Posterior cingulate gyrus (tissue), 11 donors: ENCODE measurements at places on chromosomes 16 and 17.

- no peak for DNase-seq
Measured at GRCh38 chr17:48770954-48771353, 42.4 kb upstream of the HOXB13 start.

DNA sequence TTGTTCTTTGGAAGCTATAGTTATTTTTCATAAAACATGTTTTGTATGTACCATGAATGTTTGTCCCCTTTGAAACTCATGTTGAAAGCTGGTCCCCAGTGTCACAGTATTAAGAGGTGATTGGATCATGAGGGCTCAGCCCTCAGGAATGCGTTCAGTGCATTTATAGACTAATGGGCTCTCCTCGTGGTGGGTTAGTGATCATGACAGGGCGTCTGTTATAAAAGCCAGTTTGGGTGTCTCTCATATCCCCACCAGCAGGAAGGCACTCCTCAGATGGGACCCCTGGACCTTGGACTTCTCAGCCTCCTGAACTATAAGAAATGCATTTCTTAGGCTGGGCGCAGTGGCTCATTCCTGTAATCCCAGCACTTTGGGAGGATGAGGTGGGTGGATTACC is 10.4 kb downstream of the BANP start:
- DNase-seq = no peak

DNA sequence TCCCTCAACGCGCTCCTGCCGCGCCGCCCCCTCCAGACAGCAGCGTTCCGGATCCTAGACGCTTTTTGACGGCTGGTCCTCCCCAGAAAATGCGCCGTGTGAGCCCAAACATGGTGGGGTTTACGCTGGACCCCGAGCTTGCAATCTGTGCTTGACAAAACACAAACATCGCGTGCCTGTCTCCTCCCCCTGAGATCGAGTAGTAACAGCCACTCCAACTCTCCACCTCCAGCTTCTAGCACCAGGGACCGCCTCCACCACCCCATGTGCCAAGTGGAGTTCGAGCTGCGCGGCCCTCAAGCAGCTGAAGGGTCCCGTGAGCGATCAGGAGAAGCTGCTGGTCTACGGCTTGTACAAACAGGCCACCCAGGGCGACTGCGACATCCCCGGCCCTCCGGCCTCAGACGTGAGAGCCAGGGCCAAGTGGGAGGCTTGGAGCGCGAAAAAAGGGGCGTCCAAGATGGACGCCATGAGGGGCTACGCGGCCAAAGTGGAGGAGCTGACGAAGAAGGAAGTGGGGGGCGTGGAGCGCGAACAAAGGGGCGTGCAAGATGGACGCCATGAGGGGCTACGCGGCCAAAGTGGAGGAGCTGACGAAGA is 656 bp upstream of the GEMIN4 start:
- DNase-seq = no peak

GRCh38 chr16:83994087-83994486 is 26.0 kb downstream of the NECAB2 start:
- DNase-seq = no peak

DNA sequence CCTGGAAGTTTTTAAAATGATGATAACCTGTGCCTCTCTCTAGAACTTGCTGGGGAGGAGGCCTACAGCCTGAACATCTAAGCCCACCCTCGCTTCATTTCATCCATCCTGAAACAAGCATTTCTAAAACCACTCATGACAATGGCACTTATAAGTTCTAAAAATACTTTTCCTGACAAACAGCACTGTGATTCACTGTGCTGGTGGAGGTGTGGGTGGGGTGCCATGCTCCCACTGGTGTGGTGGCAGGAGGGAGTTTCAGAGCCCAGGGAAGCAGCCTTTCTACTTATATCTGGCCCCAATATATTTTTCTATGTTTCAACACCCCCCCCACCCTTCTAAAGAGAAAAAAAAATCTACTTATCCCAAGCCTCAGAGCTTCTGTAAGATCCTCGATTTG is 52.6 kb downstream of the RAB11FIP4 start:
- DNase-seq = no peak

- DNase-seq = no peak
Measured at GRCh38 chr16:50809561-50809960, 67.7 kb downstream of the CYLD start.

DNA sequence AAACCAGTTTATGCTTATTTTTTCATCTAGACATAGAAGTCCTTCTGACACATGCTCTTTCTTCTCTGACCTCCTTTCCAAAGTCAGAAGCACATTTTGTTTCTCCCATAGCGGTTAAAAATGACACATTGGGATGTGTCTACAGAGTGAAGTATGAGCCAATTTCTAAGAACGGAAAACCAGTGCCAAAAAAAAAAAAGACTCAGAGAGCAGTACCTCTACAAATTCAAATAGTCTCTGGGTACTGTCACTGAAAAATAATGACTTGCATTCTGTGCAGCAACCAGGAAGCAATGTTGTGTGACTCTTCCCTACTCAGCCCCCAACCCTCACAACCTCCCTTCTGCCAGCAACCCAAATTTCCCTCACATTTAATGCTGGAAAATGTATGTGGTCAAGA is 145.5 kb upstream of the PMFBP1 start:
- no peak for DNase-seq

DNA sequence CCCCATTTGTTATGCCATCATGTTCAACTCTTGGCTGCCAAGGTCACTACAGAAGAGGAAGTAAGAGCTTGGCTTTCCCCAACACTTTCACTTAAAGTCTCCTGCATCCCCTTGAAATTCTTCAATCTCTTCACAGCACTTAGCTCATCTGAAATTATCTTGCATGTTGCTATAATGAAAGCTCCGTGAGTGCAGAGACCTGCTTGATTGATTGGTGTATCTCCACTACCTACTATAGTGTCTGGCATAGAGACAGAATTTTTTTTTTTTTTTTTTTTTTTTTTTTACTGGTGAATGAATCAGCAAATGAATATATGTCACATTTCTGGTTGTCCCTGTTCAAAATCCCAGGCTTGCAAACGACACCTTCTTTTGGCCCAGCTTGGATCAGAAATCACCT is 1.9 kb upstream of the SDR42E1 start:
- no peak for DNase-seq

GRCh38 chr17:81672504-81672903 is 6.0 kb downstream of the CCDC137 start:
- no peak for DNase-seq

DNA sequence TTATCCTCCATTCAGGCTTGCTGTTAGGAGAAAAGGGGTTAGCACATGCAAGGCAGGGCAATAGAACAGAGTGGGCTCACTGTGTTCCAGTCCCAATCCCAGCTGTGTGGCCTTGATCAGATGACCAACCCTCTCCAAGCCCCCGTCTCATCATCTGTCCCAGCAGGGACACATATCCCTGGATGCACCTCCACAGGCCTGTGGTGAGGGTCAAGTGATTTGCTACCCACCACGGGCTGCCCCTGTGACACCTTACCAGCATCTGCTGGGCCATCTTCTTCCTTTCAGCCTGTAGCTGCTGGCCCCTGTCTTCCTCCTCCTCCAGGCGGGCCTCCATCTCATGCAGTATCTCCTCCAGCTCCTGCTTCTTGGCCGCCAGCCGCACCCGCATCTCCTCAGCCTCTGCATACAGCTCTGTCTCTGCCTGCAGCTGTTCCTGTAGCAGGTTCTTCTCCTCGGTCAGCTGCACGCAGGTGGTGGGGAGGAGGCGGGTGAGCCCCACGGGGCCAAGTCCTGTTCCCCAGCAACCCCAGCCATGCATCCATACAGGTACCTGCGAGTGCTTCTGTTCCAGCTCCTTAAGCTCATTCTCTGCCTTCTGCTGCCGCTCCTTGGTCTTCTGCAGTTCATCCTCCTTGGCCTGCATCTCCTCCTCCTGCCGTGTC is 91.3 kb downstream of the NDE1 start:
- DNase-seq = no peak

GRCh38 chr16:23500862-23501225 is 9.4 kb downstream of the GGA2 start:
- DNase-seq = no peak

DNA sequence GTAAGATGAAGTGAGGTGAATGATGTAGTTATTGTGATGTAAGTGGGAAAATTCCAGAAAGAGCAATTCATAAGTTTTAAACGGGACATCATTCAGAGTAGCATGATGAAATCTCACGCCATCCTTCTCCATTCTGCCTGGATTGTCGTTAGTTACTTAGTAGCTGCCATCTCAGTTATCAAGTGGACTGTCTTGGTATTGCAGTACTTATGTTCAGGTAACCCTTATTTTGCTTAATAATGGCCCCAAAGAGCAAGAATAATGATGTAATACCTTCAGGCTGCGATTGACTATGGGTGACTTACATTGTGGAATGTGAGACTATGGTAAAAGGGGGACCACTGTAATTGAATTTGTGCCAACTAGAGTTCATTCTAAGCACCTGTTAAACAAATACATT is 234.1 kb upstream of the TOM1L1 start:
- no peak for DNase-seq

GRCh38 chr16:15597135-15597534 is 45.8 kb downstream of the MARF1 start:
- DNase-seq = no peak

GRCh38 chr16:47920709-47921108 is 235.1 kb downstream of the ABCC12 start:
- no peak for DNase-seq

DNA sequence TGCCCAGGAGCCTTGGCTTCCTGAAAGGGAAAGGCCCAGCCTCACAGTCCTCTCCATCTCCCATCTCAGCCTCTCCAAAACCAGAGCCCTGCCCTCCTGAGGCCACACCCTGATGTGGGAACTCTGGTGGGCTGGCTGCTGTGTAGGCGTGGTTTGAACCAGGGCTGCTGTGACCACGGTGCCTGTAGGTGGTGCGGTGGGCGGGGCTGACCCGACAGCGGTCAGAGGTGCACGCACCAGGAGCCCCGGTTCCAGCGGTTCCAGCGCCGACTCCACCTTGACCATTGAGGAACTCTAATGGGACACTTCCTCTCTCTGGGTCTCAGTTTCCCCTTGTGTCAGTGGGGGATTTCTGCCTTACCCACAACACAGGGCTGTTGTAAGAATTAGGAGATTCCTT is 2.4 kb downstream of the RAP1GAP2 start:
- DNase-seq = no peak

- no peak for DNase-seq
Measured at GRCh38 chr17:9219631-9220397, 198.5 kb downstream of the NTN1 start.

GRCh38 chr16:11233727-11234376 is 22.2 kb downstream of the SOCS1 start:
- DNase-seq = no peak

GRCh38 chr17:82923366-82924113 is 83.7 kb upstream of the ZNF750 start:
- DNase-seq = no peak

GRCh38 chr17:38654411-38655398 is 20.1 kb downstream of the EPOP start:
- DNase-seq = no peak

DNA sequence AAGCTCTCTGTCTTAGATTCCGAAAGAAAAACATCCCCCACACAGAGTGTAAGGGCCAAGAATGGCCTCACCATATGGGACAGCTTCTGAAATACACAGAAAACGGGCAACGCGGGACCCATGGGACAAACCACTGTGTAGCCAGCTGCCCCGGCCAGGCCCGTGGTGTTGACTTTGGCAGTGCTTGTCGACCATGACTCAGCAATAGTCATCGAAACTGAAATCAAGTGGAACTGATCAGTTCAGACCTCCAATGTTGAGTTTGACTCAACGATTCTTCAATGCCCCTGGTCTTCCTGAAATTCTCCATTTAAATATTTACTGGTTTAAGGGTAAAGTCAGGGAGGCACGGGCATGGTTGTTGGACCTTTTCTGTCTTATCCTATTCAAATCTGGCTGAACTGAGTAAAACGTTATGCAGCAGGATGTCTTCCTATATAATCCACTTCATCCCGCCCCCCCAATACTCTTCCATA is 27.5 kb downstream of the ZFHX3 start:
- no peak for DNase-seq
